ENCODE measurements at places on chromosomes 4 and X.

DNA sequence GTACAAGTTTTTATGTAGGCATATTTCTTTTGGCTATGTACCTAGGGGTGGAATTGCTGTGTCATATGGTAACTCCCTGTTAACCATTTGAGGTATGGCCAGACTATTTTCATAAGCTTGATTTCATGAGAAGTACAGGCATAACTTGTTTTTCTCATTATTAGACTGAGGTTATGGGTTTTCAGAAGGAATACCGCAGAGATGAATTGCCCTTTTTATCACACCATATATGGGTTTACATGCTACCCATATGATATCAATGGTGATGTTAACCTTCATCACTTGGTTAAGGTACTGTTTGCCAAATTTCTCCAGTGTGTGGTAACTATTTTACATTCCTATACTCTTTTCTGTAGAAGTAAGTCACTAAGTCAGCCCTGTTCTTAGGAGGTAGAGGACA, 23.5 kb downstream of the RAB40A start:
- no peak for DNase-seq

DNA sequence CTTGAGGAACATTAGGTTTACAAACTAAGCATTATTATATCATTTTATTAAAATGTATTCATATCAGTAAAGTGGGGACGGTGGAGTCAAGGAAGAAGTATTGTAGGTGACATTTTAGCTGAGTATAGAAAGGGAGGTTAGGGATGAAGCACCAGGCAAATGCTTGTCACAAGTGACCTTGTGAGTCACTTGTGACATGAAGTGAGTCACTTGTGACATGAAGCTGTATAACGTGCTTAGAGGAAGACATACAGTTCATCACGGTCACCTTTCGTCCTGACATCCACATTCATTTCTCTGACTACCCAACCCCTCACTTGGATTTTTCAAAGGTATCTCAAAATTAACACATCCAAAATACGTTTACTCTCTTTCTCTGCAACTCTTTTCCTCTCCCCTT, 1034.8 kb downstream of the DMD start:
- no peak for DNase-seq

DNA sequence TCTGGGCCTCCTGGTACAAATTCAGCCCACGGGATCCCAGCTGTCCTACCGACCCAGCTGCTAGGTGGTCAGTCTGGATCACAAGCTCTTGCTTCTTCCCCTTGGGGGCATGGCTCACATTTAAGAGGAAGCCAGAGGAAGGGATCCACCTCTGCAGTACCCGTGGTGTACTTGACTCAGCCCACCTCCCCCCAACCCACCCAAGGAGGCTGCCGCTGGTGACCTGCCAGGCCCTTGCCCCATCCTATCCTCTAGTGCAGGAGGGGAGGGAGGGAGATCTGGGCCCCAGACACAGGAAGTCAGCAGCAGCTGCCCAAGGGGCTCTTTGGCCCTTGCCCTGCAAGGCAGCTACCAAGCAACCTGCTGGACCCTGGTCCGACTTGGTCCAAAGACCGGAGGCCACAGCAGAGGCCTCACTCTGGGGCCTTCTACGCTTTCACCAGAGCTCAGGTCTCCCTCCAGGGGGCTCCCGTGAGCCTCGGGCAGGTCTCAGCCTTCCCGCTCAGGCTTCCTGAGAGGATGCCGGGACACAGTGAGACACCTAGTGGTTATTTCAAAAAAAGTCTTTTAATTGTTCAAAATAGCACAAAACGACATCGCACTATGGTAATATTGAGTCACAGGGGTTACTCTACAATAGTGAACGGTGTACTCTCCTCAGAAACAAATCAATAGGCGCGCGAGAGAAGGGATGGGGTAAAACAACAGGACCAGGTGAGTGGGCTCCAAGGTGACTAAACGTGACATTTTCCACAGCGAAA, 2.7 kb upstream of the RENBP start:
- peak; percentile 85 for DNase-seq

DNA sequence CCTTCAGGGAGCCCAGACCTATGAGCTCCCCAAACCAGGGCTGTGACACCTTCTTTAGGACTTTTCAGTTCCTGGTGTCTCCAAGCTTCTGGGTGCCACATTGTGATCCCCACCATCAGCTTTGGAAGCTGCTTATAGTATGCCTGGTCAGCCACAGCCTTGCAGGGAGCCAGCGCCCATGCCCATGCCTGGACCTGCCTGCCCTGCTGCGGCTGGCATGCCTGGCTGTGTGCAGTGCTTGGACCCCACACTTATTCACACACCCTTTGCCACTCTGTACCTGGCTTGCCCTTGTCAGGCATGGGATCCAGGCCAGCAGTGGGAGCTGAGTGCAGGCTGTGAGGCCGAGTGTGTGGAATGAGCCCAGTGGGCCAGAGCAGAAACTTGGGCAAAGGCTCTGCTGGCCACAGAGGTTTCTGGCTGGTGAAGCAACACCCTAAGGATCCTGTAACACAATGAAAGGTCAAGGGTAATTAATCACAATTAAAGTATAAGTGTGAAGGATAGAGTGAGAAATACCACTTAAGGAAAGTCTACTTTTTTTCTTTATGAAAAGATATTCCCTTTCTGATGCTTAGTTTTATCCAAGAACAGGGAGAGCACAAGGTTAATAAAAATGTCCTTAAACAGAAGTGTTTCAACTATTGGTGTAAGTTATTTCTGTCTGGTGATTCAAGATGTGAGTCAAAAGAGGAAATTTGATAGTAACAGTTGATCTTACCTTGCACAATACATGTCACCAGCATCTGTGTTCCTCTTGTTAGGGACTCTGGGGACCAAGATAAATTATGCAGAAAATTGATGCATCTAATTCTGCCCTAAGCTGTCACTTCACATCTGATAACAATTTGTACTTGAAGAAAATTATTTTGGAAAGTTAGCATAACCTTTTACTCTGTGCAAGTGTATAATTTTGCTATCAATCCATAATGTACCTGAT, 161.8 kb downstream of the FAM47A start:
- no peak for DNase-seq

DNA sequence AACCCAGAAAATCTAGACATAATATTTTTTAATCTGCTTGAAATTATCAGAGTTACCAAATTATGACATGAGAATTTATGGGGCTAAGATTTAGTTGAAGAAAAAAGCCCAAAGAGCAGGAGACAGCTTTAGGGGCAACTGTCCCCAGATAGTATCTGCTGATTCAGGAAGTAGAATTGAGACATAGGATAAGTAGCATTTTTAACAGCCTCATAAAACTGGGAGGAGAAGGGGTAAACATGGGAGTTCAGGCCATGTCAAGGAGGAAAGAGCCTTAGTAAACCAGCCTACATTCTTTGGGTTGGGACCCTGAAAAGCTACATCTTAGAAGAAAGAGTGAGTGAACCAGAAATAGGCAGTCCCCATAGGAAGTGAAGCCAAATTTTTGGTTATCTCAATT, 9.7 kb upstream of the RAB28 start:
- no peak for DNase-seq

DNA sequence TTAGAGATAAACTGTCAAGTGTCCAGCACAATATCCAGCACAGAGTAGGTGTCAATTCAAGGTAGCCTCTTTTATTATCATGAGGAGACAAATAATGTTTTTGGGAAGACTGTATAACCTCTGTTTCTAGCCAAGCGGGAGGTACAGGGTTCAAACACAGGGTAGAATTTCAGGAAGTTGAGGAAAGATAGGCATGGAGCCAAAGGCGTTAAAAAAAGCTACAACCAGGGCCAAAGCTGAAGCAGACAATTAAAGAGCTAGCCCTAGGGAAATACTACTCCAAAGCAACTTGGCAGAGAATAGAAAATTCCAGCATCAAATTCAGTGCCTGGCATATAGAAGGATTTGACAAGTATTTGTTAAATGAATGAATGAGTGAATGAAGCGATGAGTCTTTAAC, 40.0 kb upstream of the CASK start:
- no peak for DNase-seq

DNA sequence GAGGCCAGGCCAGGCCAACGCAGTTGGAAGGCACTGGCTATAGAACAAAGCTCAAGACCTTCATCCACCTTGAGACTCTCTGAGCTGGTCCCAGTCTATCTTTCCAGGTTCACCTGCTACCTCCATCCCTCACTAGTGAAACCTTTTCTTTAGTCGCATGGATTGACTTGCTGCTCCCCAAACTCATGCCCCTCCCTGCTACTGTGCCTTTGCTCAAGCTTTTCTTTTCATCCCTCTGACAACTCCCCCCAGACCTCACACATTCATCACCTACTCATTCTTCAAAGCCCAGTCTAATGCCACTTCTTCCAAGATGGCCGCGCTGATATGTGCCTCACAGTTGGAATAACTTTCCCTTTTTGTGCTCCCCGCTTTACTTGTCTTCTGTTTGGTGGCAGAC, 58.0 kb downstream of the CNGA2 start:
- no peak for DNase-seq

GRCh38 chr4:181350615-181351415, 892.4 kb upstream of the TENM3 start:
- DNase-seq = no peak

GRCh38 chr4:55447108-55447708, 51.5 kb downstream of the TMEM165 start:
- no peak for DNase-seq

GRCh38 chr4:36532670-36533379, 251.4 kb downstream of the DTHD1 start:
- DNase-seq = no peak

- DNase-seq = no peak
Measured at GRCh38 chrX:19968276-19968675, 22.6 kb downstream of the BCLAF3 start.

DNA sequence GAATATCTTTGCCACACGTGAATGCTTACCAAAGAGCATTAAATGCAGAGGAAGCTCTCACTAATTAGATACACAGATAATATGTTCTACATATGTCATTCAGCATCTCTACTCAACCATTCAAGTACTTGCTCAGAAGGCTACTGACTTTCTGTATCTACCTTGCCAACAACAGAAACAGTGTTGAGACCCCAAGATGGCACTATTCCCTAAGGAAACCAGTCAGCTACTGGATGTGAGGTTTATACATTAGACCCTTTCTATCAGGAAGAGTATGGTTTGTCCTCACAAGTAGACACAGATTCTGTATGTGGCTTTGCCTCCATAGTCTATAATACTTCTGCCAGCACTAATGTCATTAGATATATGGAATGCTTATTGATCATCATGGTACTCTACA, 443.9 kb upstream of the INTU start:
- DNase-seq = no peak

DNA sequence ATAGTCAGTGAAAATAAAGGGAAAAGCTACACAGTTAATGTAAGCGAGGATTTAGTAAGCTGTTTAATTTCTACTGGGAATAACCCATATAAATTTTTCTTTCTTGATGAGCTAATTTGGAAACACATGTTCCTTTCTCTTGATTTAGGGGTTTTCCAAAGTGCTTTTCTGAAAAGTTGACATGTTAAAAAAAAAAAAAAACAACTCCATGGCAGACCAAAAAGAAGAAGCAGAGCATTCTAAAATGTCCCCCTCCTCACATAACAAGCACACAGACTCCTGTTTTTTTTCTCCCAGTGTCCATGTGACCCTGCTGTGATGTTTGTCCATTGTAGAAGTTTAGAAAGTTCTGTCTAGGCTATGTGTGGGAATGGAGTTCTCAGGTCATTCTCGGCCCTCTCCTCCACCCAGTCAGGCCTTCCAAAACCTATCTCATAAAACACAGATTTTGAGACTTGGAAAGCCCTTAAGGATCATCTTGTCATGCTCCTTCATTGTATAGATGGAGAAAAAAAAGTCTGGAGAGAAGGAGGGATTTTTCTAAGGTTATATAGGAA, 792 bp downstream of the CLIC2 start:
- DNase-seq = no peak

GRCh38 chr4:6280365-6280996, 10.8 kb downstream of the WFS1 start:
- DNase-seq = no peak

DNA sequence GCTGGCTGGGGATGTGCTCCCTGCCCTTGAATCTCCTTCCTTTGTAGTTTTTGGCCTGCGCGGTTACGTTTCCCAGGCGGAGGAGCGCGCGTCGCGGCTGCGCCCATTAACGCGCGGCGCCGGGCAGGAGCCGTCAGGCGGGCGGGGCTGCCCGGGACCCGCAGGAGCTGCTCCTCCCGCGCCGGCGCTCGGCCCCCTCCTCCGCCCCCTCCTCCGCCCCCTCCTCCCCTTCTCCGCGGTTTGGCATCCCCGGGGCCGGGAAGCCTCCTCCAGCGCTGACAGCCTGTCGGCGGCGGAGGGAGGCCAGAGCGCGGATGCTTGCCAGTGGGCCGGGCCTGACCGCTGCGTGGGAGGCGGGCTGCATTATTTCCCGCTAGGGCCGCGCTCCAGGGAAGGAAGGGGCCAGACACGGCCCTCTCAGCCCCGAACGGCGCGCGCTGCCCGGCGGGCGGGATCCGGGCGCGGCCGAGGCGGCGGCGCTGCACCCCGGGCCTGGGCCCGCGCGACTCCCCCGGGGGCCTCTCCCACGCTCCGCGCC, at the start of gene DCLK2:
Gene DCLK2 (plus strand): TSS at position 405 of the 538 bp plus-strand sequence. CDS start 583 bp downstream, outside the sequence.
- DNase-seq = no peak

GRCh38 chrX:20205927-20206708, 60.6 kb downstream of the RPS6KA3 start:
- no peak for DNase-seq

DNA sequence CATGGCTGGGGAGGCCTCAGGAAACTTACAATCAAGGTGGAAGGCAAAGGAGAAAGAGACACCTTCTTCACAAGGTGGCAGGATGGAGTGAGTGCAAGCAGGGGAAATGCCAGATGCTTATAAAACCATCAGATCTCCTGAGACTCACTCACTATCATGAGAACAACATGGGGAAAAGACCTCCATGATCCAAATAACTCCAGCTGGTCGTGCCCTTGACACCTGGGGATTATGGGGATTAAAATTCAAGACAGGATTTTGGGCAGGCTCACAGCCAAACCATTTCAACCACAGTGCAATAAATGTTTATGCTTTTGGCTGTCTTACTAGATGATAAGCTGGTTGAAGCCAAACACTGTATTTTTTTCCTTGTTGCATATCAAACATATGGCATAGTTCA, 1112.4 kb downstream of the STIM2 start:
- DNase-seq = no peak

DNA sequence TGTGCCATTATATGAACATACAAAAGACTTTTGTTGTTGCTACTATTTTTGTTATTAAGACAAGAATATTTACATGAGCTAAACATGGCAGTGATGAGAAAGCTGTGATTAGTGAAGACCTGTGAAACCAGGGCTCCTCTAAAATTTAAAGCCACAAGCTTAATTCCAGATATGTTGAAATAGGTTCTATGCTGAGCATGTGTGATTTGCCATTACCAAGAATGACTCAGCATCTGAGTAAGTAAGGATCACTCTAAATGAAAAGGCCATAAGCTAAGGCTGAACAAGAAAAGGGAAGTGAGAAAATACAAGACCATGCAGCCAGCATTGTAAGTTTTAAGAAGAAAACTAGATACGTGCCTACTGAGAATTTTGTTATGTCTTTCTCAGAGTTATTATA, 75.9 kb upstream of the CAMK2D start:
- DNase-seq = no peak

- no peak for DNase-seq
Measured at GRCh38 chr4:85391589-85392410, 83.2 kb upstream of the ARHGAP24 start.

GRCh38 chrX:112630187-112630586, 49.6 kb downstream of the LHFPL1 start:
- no peak for DNase-seq

GRCh38 chr4:18749391-18749790, 727.8 kb upstream of the LCORL start:
- DNase-seq = no peak
